Sigmoid colon (tissue), 7 donors: ENCODE measurements at places on chromosomes 7 and 10. TPM values are rescaled to one million over a fixed set of nuclear protein-coding genes. Genes with fewer than 3 reads are reported as not detected.

DNA sequence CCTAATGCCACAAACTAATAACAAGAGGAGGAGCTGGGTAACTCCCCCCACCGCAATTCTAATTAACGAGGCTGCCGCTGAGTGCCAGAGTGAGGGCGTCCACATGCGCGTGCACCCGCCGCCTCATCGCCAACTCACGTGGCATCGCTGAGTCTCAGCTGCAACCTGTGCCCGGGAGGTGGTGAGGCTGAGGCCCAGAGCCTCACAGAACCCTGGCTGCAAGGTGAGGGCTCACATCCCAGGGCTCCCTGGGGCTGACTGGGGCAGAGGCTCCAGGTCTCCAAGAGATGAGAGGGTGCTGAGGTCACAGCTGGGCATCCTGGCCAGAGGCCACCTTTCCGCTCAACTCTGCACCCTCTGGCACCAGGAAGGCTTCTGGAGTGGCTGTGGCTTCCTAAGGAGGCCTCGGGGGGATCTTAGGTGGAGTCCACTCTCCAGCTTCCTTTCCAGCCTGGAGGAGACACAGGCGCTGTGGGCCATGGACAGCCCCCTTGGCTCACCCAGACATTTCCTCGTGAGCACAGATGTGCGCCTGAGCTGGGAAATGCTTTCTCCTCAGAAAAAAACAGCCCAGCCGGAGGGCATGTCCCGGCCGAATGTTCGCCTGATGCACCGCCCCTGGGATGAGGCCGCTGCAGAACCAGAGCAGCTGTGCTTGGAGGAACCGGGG lies 242.6 kb downstream of the MAD1L1 start:
- no peak for DNase-seq

GRCh38 chr7:118872568-118872967 lies 648.1 kb downstream of the ANKRD7 start:
- DNase-seq: no peak

Gene ATOH7
- polyA plus RNA-seq: not detected

Gene EBF3
- polyA plus RNA-seq: 1.3 TPM

GRCh38 chr7:133570321-133570720 lies 317.4 kb downstream of the EXOC4 start:
- no peak for DNase-seq

- no peak for DNase-seq
These were observed 349.2 kb downstream of the RNLS start for GRCh38 chr10:88233870-88234269.

- no peak for DNase-seq
These were observed 82.4 kb upstream of the RNF32 start for GRCh38 chr7:156558198-156558597.
